ENCODE measurements at places on chromosomes 12 and 14. TPM values are rescaled to one million over a fixed set of nuclear protein-coding genes. Genes with fewer than 3 reads are reported as not detected.

CMA1 gene
- not detected for total RNA-seq

TMTC2 gene
- 1.1 TPM for total RNA-seq

ZNF385A gene
- 23.4 TPM for total RNA-seq

RTN1 gene
- 0.03 TPM for total RNA-seq

SLC5A8 gene
- not detected for total RNA-seq

PLEKHG3 gene
- 25.4 TPM for total RNA-seq

AKAP3 gene
- total RNA-seq, result 0.11 TPM

CSRNP2 gene
- 10.5 TPM for total RNA-seq

MSRB3 gene
- total RNA-seq, result 28.1 TPM

SRRM4 gene
- total RNA-seq, result not detected

KRT78 gene
- 0.20 TPM for total RNA-seq

MOK gene
- total RNA-seq, result 19.5 TPM

STAT6 gene
- 46.7 TPM for total RNA-seq

TAS2R8 gene
- not detected for total RNA-seq

PRKAG1 gene
- 40.7 TPM for total RNA-seq

ATN1 gene
- 38.8 TPM for total RNA-seq

NFATC4 gene
- 0.28 TPM for total RNA-seq

SCN8A gene
- 1.8 TPM for total RNA-seq

JPH4 gene
- 0.07 TPM for total RNA-seq

CLEC4D gene
- total RNA-seq, result not detected

RHEBL1 gene
- total RNA-seq, result 4.4 TPM

DBX2 gene
- total RNA-seq, result not detected

LALBA gene
- total RNA-seq, result not detected

OR6C6 gene
- not detected for total RNA-seq

TESPA1 gene
- not detected for total RNA-seq

AICDA gene
- 0.13 TPM for total RNA-seq

WNT5B gene
- 2.0 TPM for total RNA-seq

Measured in A549 treated with dexamethasone at 1 μM for 4 hours (cell line).